ENCODE measurements at places on chromosomes 13 and 19.

DNA sequence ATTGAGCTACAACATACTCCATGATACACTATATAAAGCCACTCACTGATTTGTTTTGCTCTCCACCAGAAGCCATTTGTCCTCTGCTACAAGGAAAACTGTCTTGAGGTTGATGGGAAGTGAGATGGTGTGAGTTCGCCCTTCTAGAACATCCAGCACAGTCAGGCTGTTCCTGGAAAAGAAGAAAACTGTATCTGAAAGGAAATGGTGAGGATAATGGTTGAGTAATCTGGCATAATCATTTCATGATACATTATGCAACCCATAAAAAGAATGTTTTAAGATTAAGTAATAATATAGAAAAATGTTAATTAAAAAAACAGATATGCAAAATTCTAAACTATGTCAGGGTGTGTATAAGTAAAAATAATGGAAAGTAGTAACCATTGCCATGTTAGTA lies 233.9 kb downstream of the RGCC start:
- DNase-seq, result no peak

GRCh38 chr13:56349866-56350265 lies 790.9 kb upstream of the PRR20A start:
- no peak for DNase-seq

DNA sequence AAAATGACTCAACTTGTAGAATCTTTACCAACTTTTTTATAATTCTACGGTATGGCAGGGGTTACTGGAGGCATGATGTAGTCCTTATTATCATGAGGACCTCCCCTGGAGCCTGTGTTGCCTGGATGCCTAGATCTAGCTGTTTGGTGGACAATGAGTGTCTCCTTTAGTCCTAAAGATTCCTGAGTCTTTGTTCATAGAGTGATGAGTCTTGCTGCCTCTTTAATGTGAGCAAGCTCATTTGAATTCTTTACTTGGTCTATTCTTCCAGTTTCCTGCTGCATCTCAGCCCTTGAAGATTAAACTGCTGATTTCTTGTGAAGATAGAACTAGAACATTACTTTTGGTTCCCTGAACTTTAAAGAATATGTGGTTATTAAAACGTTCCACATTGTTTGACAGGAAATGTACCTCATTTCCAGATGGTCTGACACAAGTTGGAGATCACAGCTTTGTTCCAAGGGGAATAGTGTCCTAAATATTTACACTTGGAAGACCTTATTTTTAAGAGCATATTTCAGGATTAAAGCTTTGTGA lies 51.9 kb downstream of the SLAIN1 start:
- DNase-seq, result no peak

DNA sequence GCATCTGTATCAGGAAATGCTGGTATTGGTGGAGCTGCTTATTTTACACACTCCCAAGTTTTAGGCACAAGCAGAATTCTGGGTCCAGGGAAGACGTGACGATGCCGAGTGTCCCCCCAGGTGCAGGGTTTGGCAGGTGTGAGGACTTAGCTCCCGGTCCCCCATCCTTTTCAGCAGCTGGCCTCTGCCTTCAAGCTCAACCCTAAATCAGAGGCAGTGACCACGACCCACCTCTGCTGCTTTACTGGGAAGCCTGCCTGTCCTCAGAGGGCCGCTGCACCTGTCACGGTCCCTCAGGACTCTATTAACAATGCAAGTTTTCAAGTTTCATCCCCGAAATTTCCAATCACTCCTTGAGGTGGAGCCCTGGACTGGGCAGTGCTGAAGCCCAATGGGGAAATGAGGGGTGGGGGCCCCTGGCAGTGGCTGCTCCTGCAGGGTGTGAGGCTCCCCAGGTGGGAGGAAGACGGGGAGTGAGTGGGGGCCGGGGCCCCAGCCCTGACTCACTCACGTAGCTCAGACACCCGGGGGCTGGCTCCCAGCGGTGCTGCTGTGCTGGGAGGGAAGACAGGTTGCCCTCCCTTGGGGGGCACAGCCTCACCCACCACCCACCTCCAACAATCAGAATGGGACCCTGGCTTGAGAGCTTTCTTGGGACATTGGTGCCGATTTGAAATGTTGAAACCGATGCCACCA lies 92.6 kb upstream of the MCF2L start:
- no peak for DNase-seq

- DNase-seq, result no peak
Measured at GRCh38 chr19:39175564-39175963, 21.2 kb upstream of the NCCRP1 start.

Data from AG20443 (cell line).